Psoas muscle (tissue), 8 donors: ENCODE measurements at places on chromosomes 5 and 9. TPM values are rescaled to one million over a fixed set of nuclear protein-coding genes. Genes with fewer than 3 reads are reported as not detected.

The OTULINL gene
- total RNA-seq, result 0.88 TPM

The IL33 gene
- total RNA-seq, result 11.5 TPM

The LIX1 gene
- total RNA-seq, result not detected

The GLT6D1 gene
- not detected for total RNA-seq

The LHFPL2 gene
- 3.6 TPM for total RNA-seq

The DELE1 gene
- 65.5 TPM for total RNA-seq

The SH3RF2 gene
- 37.1 TPM for total RNA-seq

The IFNK gene
- total RNA-seq, result not detected

The SPINK1 gene
- 3.0 TPM for total RNA-seq

The ARSI gene
- 0.15 TPM for total RNA-seq

The PCDHGA7 gene
- 0.97 TPM for total RNA-seq

The PRSS3 gene
- not detected for total RNA-seq

The MAML1 gene
- total RNA-seq, result 11.8 TPM

The SLC36A2 gene
- total RNA-seq, result 37.4 TPM

The ARHGEF28 gene
- 1.3 TPM for total RNA-seq

The PROB1 gene
- 74.4 TPM for total RNA-seq

The GRK6 gene
- total RNA-seq, result 22.6 TPM

The CDH6 gene
- total RNA-seq, result 3.4 TPM

The SLC34A3 gene
- not detected for total RNA-seq

The PCDHB7 gene
- total RNA-seq, result 0.19 TPM

The ZNG1C gene
- 9.9 TPM for total RNA-seq

The BNC2 gene
- total RNA-seq, result 168 TPM

The NREP gene
- 7.8 TPM for total RNA-seq

The SAP30L gene
- 33.7 TPM for total RNA-seq

The SPAAR gene
- total RNA-seq, result 4.6 TPM

The RNF44 gene
- total RNA-seq, result 22.4 TPM

The IL4 gene
- not detected for total RNA-seq

The ANKS6 gene
- 6.0 TPM for total RNA-seq

The KLHL9 gene
- 7.5 TPM for total RNA-seq

The RANBP17 gene
- 1.3 TPM for total RNA-seq

The ANXA2R gene
- total RNA-seq, result 1.6 TPM

The SPATA31D4 gene
- total RNA-seq, result not detected

The SLC46A2 gene
- not detected for total RNA-seq

The NR5A1 gene
- total RNA-seq, result 0.75 TPM

The ARID3C gene
- not detected for total RNA-seq

The MPDZ gene
- total RNA-seq, result 42.8 TPM

The FAM151B gene
- 1.2 TPM for total RNA-seq

The KLHL3 gene
- 2.5 TPM for total RNA-seq

The HTR4 gene
- not detected for total RNA-seq

The GNA14 gene
- total RNA-seq, result 0.60 TPM
